Left ventricle myocardium superior (tissue), 1 donor: ENCODE measurements at places on chromosomes 1 and 21. TPM values are rescaled to one million over a fixed set of nuclear protein-coding genes. Genes with fewer than 3 reads are reported as not detected.

DNA sequence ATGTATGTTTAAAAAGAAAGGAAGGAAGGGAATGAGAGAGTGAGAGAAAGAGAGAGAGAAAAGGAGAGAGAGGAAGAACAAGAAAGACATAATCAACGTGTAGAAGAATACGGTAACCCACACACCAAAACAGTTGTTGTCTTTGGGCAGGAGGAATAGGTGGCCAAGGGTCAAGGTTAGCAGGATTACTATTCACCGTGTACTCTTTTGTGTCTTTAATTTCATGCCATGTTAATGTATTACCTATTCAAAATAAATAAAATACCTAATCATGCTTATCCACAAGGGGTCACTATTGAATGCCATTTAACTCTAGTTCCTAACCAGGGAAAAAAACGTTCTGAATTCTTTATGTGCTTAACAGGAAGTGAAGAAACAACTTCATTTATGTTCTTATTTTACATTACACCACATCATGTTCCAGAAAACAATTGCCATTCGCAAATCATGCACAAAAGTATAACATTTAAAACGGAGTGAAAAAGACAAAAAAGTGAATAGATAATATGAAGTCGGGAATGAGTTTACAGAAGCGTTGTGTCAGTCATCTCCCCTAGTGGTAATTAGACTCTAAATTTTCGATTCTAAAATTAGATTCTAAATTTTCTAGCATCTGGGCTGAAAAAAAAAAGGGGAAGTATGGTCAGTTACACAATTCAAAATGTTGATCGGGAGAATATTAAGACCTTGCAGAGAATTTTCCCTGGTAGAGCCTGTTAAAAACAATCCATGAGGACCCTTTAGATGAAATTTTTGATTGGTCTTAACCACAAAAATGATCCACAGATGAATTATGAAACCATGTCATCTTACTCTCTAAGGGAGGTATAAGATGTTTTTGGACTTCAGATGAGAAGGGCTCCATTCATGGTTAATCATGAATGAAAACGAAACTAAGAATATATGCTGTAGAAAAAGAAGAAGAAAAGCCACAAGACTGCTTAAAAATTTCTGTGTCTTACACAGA, 700 bp upstream of the KMO start:
- DNase-seq = no peak

DNA sequence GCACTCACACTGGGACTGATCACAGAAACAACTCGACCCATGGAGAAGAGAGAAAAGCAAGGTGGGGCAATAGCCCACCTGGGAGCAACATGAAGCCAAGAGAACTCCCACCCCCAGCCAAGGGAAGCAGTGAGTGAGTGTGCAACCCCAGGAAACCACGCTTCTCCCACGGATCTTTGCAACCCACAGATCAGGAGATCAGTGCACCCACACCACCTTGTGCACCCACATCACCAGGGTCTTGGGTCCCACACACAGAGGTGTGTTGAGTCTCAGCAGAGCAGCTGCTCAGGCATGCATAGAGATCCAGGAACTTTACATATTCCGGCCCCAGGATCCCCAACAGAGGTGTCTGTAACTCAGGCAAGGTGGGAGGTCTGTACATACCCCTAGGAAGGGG, 17.2 kb upstream of the PRDX6 start:
- DNase-seq = no peak

- no peak for DNase-seq
Measured at GRCh38 chr1:229894532-229894931, 172.5 kb upstream of the GALNT2 start.

DNA sequence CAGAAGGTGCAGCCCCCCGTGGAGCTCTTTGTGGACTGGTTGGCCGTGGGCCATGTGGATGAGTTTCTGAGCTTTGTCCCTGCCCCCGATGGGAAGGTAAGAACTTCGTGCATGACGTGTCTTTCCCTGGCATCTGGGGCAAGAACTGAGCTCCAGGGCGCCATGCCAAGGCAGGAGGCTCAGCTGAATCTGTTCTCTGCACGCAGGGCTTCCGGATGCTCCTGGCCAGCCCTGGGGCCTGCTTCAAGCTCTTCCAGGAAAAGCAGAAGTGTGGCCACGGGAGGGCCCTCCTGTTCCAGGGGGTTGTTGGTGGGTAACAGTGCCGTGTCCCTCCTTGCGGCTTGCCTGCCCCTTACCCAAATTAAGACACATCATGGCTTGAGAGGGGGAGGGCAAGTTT, 27.7 kb downstream of the PADI3 start:
- DNase-seq = peak; percentile 41

GRCh38 chr1:11685210-11685752, 4.3 kb upstream of the MAD2L2 start:
- no peak for DNase-seq

- no peak for DNase-seq
Measured at GRCh38 chr1:24536391-24536840, 19.5 kb upstream of the NCMAP start.

- no peak for DNase-seq
Measured at GRCh38 chr1:92884195-92884594, 52.4 kb downstream of the RPL5 start.

DNA sequence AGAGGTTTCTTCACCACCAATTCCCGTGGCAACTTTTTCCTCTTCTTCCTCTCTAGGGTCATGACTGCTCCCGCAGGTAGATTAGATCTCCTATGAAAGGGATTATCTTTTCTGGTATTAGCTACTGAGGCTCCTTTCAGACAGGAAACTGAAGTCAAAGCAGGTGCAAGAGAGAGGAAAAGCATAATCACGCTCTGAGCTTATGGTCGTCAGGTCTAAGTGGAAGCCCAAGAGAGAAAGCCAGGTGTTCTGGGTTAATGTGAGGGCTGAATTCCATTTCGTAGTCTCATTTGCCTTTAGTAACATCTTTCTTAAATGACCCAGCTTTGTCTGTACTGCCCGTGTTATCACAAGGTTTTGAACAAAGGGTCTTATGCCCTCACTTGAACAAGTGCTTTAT, 8.3 kb upstream of the MAP3K21 start:
- no peak for DNase-seq

DNA sequence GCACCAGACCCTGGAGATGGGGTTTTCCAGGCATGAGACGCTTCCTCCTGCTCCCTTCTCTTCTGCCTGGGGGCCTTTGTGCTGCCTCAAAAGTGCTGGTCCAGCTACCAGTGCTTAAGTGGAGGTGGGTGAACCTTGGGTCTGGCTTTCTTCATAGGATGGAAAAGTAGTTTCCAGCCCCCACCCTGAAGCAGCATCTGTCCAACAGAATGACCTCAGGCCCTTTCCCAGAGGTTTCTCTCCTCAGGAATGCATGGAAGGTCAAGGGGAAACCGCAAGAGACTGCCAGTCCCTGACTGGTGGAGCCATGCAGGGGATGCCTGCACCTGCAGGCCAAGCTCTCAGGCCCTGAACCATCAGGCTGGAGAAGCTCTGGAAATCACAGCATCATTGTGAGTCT, 63.8 kb downstream of the HMGB4 start:
- no peak for DNase-seq

DNA sequence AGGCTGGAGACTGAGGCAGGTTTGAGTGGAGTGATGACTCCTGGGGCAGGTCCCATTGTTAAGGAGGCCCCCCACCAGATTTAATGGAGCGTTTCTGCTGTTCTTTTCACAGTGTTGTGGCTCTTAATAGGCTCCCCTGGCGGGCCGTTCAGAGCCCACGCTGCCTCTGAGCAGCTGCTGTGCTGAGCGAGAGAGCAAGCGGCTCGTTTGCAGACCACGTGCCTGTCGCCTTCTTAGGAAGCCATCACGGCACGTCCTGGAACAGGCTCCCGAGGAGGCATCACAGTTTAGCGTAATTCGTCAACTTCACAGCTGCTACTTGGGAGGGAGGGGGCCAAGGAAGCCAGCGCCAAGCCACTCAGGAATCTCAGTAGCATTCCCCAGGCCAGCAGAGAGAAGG, 70.5 kb upstream of the CTTNBP2NL start:
- peak; percentile 59 for DNase-seq

GRCh38 chr1:212242288-212242984, 42.8 kb upstream of the PPP2R5A start:
- no peak for DNase-seq

DNA sequence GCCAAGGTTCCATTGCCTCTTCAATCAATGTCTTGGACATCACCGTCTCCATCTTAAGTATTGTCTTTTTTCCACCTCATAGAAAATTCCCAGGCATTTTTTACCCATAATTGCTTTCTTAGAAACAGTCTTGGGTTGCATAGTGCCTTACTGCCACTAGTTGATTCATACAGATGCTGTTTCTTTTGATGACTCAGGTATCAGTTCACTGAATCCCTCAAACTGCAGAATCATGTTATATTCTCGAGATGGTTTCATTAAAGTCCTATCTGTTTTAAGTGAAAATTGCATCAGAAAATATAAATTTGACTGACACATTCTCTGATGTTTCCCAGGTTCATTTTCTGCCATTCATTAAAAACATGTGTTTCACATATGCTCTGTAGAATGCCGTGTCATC, 1489.1 kb downstream of the BRINP3 start:
- DNase-seq = no peak

- no peak for DNase-seq
Measured at GRCh38 chr1:71222668-71223067, 141.8 kb upstream of the ZRANB2 start.

DNA sequence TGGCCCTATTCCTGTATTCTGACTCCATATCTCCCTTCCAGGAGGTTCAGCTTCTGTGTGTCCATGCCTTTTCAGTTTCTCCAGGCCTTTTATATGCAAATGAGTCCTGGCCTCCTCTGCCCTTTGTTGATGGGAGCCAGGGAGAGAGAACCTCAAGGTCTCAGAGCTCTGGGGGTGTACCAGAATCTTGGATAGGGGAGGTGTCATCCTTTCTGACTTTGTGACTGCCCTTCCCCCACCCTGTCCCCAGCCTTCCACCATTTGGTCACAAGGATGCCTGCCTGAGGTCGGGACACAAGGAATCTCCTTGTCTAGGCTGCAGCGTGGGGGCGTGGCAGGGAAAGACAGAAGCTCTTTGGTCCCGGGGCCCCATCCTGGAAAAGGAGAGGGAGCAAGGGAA, 18.6 kb downstream of the LURAP1 start:
- DNase-seq = no peak

DNA sequence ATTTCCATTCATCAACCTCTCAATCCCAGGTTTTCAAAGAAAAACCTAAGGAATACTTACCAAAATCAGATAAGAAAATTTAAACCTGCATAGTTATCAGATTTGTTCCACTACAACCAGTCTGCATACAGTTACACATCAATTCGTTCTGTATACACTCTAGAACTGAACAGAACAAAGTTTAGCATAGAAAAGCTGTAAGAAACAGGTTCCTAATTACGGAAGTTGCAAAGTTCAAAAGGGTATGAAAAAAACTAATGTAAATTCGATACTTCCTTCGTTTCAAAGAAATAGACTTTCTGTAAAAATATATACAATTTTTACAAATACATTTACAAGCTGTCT, 3.1 kb downstream of the MCL1 start:
- DNase-seq = no peak

GRCh38 chr1:112557385-112557784, 48.6 kb downstream of the WNT2B start:
- no peak for DNase-seq

DNA sequence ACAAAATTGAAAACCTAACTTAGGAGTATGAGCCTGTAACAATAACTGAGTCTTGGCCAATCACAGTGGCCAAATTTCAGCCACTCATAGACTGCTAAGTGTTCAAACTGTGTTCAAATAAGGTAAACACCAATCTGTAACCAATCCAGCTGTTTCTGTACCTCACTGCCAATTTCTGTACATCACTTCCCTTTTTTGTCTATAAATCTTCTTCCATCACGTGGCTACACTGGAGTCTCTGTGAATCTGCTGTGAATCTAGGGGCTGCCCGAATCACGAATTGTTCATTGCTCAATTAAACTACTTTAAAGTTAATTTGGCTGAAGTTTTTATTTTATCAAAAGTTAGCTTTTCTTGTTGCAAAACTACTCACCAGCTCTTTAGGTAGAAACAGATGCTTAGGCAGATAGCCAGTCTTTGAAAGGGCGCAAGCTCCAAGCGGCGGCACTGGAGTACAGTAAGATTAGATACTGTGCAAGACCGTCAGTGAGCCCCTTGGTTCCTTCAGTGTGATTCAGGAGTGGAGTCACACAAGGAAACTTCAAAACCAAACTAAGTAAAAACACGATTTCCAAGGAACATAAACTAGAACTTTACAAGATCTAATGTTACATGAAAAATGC, 43.2 kb upstream of the ADGRL2 start:
- DNase-seq = no peak

DNA sequence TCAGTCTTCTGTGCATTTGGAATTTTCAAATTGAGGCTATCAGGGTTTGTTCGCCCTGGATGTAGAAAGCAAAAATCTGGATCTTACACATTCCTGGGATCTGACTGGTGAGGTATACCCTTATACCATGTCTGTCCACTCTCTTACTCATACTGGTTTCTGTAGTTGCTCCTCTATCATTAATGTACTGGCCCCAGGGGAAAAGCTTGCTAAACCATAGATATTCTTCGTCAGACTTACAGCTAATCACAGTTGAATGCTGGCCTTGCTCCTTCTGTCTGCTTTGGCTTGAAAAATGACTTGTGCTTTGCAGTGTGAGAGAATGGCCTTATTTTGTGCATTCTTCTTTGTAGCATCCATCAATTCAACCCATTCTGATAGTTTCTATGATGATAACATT, 30.5 kb downstream of the TBCE start:
- DNase-seq = no peak

DNA sequence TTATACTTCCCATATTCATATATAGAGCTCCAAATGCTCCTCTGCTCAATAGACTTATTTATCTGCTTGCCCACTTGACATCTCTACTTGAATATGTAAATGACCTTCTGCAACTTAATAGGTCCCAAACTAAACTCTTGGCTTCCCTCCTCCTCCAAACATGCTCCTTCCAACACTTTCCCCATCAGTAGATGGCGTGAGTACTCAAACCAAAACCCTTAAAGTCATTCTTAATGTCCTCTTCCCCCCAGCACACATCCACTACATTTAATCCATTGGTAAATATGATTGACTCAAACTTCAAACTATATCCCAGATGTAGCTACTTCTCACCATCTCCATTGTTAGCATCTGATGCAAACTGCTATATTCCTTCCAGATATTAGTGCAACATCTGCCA, 48.5 kb upstream of the PBX1 start:
- DNase-seq = no peak

- no peak for DNase-seq
Measured at GRCh38 chr1:207904391-207904790, 6.5 kb downstream of the CD34 start.

GBP6 gene
- total RNA-seq = not detected

AQP10 gene
- 0.27 TPM for total RNA-seq

MCOLN2 gene
- 0.52 TPM for total RNA-seq

SELP gene
- total RNA-seq = 7.4 TPM

BEST4 gene
- total RNA-seq = 0.12 TPM

S100A7 gene
- total RNA-seq = not detected

SLAMF9 gene
- total RNA-seq = not detected

RRP1 gene
- total RNA-seq = 13.5 TPM

LYST gene
- total RNA-seq = 11.9 TPM
